ENCODE measurements at places on chromosomes 6 and 20.

- DNase-seq: no peak
Observed at GRCh38 chr6:170174771-170175643, 115.9 kb downstream of the DLL1 start.

GRCh38 chr20:6466075-6466810 is 301.2 kb upstream of the BMP2 start:
- no peak for DNase-seq

DNA sequence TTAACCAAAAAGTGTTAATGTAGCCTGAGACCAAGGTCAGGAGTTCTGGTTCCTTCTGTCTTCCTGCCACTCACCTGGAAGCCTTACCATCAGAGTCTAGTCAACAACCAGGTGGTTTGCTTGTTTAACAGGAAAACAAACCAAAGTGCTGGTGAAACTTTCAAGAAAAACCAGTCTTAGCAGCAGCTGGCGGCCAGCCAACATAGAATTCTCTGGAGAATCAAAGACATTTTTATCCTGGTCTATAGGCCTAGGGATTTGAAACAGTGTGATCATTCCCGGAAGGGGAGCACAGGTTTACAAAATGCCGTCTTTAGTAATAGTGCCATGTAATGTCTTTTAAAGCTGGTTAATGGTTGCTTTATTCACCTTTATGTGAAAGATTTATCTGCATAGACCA is 146.6 kb upstream of the AKIRIN2 start:
- no peak for DNase-seq

DNA sequence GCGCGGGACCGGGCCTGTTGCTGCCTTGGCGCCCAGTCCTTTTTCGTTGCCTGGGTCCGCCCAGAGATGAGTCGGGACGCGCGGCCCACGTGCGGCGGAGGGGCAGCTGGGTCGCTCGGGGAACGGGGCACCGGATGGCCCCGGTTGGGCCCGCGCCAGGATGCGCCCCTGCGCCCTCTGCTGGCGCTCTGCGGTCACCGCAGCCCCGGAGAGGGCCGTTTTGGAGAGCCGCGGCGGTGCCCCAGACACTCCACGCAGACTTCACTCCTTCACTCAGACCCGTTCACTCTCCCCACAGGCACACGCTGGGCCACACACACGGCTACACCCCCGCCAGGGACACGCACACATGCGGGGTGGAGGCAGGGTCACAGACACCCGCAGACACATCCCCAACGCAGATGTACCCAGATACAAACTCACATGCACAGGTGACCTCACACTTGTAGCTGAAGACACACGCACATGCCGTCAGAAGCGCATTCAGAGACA is 38.8 kb downstream of the SRC start:
- no peak for DNase-seq

DNA sequence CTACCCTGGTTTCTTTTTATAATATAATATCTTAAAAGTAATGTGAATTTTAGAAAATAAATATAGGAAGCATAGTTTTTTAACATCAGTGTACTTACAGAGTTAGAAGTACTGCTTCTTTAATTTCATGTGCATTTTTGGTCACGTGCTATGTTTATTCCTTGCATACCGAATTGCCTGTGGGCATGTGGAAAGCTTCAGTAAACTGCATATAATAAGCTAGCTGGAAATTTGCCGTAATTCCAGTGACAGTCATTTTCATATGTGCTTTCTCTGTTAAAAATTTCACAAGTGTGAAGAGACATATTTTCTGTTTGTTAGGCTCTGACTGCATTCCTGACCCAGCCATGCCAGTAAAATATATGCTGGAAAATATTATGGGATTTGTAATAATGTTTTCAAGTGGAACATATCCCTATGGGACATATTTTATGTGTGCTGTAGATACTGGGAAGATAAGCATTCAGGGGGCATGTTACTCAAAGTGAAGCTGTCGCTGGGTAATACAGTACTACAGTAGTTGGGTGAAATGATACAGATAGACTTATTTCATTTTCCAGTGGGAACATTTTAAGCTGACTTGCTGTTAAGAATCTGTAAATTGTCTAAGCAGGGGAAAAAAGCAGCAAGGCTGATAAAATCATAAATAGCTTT is 616.7 kb downstream of the FRK start:
- DNase-seq: no peak

DNA sequence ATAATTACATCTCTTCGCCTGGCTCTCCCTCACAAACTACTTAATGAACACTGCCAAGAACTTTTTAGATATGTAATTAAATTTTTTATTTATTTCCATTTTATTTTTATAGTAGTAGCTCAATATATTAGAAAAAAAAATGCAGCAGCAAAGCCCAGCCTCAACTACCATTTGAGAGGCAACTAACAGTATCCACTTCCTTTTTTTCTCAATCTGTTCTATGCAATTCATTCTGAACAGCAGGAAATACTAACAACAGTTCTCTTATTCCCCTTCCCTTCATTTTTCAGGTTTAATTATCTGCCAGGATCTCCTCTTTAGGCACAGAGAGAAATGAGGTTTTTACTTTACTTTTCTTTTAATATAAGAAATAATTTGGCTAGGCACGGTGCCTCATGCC is 112.7 kb downstream of the ZNF217 start:
- DNase-seq: no peak

DNA sequence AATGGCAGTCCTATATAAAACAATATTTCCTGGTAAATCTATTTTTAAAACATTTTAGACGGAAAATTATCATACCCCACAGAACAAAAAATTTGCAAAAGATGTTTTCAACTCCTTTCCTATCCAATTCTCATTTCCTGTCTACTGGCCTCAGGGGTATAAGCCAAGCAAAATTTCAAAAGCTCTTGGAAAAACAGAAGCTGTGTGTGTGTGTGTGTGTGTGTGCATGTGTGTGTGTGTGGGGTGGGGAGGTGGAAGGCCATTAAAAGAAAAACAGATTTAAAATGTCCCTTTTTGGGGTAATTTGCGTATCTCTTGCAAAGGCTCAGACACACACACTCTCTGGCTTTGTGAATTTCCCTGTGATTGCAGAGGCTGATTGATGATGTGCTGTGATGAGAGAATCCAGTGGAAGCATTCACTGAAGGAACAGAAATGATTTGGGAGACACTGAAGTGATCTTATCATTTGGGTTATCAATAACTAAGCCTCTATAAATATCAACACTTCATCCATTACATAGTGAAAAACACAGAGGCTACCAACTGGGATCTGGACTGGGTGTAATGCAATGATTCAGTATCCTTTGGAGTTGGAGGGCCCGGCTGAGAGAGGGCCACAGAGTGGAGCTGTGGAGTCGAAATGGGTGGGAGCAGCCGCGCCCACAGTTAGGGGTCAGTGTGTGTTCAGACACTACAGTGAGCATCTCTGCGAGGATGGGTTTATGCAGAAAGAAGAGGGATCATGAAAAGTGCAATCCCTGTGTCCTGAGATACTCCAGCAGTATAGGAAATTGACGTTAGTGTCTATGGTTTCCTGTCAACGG is 106.8 kb upstream of the PREP start:
- DNase-seq: no peak

GRCh38 chr6:20455251-20455940 is 53.7 kb downstream of the E2F3 start:
- no peak for DNase-seq

DNA sequence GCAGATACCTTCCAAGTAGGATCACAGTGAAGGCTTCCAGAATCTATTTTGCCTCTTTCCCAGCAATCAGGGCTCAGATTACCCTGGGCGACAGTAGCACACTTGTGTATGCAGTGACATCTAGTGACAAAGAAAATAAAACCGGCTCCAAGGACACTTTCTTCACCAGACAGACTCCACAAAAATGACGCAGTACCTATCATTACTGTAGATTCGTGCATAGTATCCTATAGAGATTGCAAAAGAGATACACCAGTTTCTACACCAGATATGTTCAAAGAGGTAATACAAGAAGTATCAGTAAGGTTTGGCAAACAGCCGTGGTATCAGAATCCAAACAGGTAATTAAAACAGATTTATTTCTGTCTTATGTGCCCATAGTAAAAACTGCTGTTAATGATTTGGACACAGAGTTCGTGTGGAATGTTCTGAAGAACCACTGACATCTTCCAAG is 600.4 kb upstream of the JAG1 start:
- DNase-seq: peak; percentile 46

DNA sequence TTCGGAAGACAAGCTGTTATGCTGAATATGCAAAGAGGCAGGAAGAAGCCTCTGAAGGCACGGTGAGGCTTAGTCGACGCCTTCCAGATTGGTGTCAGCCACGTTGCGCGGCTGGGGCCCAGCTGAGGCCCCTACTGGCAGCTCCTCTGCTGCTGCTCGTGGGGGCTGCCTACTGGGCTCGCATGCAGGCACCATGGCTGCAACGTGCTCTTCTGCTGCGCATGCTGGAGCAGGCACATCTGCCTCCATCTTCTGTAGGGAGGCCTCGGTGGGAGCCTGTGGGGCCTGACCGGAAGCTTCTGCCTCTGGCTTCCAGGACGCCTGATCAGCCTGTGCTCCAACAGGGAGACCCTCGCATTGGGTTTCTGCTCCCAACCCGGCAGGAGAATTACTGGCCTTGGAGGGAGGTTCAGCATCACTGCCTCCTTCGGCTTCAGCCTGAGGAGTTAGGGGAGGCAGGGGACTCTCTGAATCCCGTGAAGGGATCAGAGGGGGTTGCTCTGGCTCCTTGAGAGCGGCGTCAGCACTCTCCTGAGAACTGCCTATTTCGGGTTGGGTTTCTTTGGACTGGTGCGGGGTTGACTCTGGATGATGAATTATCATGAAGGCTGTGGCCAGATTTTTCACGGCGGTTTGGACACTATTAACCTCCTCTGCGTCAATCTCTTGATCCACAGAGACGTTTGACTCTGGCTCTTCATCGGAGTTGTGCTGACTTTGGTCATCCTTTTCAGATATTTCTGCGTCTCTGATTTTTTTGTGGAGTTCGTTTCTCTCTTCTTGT is 49.1 kb downstream of the TXLNB start:
- DNase-seq: no peak

DNA sequence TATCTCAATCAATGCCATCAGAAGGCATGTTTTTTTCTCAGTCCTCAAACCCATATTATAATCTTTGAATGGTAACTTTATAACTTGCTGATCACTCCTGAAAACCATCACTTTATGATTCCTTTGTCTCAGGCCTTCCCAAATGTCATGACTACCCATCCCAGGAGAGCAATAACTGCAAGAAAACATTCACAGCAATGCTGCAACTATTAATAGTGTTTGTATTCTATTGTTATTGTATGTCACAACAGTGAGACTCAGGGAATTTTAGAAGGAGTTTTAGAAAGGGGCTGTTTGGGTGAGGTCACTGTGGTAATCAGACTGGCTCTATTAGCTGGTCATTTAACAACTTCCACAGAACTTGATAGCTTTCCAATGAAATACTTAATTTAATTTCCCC is 301.4 kb upstream of the TBX18 start:
- DNase-seq: no peak

GRCh38 chr20:43495388-43495787 is 12.1 kb upstream of the L3MBTL1 start:
- DNase-seq: no peak

GRCh38 chr6:38156818-38157565 is 337.5 kb downstream of the ZFAND3 start:
- DNase-seq: no peak

GRCh38 chr20:17662333-17663039 is 19.6 kb downstream of the RRBP1 start:
- no peak for DNase-seq

DNA sequence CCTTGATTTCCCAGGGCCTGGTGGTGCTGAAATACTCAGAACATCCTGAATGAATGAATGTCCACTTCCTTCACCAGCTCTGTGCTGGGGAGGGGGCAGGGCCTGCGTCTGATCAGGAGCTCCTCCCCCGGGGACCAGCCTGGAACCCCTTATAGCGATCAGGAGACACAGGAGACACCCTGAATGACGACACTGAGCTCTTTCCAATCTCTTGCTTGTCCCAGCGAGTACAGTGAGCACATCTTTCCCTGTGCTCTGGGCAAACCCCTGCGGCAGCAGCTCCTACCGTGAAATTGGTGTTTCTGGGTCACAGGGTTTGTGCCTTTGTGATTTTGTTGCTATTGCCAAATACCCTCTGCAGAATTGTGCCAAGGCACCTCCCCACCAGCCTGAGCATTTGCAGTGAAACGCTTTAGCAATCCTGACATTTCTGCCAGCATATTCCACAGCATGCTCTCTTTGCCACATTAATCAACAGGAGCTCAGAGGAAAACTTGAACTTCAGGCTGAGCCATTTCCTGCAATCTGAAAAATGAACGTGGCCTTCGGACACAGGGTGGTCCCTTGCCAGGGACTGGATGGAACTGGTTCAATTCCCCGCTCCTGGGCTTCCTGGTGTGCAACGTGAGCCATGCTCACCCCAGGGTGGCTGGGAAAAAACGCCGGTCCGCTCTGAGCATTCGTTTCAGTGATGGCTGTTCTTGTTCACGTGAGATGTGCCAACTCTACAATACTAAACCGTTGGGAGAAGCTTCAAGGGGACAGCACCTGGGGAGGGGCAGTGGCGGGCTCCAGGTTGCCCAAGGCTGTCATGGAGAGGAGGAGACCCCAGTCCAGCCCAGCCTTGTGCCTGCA is 23.1 kb upstream of the MRGBP start:
- DNase-seq: no peak

DNA sequence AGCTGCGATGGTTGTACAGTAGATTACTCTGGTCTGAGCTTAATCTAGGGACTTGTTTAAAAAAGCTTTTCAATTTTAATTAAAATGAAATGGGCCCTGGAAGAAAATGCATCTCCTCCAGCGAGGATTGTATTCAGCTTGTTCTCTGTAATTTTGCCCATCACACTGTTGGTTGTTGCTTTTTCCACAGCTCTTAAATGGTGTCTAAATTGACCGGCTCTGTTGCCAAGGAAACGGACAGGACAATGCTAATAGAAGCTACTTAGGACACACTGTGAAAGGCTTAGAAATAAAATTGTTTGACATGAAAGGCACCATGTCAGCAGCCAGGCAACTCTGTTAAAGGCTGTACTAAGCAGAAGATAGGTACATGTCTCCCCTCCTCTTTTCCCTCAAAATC is 116.7 kb upstream of the NRSN1 start:
- no peak for DNase-seq

DNA sequence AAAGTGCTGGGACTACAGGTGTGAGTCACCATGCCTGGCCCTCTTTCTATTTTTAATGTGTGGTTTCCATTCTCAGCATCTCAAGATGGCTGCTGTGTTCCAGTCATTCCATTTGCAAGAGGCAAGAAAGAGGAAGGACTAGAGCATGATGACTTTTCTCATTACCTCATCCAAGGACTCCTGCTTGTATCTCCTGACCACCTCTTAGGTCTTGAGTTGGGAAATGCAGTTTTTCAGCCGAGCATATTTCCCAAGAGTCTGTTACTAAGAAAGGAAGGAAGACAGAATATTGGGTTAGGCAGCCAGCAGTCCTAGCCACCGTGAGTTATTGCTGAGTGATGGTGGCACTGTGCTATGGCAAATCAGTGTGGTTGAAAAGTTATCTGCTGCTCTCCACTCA is 108.4 kb upstream of the INSM1 start:
- no peak for DNase-seq

- DNase-seq: no peak
Observed at GRCh38 chr20:4109307-4109940, 94.1 kb upstream of the RNF24 start.

GRCh38 chr6:100035873-100036653 is 42.0 kb upstream of the MCHR2 start:
- DNase-seq: no peak

Measured in AG09309 (cell line).